ENCODE measurements at places on chromosomes 2 and 18.

GRCh38 chr2:60054571-60055340 lies 498.7 kb downstream of the BCL11A start:
- DNase-seq: no peak
- no peaks in the 10 kb centered on the region for H3K36me3 ChIP-seq
- H3K4me3 ChIP-seq: no peak overlapping the region
- H3K27me3 ChIP-seq: no peaks in the 10 kb centered on the region

- no peak overlapping the region for H3K4me3 ChIP-seq
- H3K4me1 ChIP-seq: peaks cover 15% of the 10 kb centered on the region
- no peaks in the 10 kb centered on the region for H3K27me3 ChIP-seq
- no peak for DNase-seq
- no peak overlapping the region for H3K27ac ChIP-seq
Observed at GRCh38 chr2:120250640-120251039, 2.0 kb upstream of the RALB start.

DNA sequence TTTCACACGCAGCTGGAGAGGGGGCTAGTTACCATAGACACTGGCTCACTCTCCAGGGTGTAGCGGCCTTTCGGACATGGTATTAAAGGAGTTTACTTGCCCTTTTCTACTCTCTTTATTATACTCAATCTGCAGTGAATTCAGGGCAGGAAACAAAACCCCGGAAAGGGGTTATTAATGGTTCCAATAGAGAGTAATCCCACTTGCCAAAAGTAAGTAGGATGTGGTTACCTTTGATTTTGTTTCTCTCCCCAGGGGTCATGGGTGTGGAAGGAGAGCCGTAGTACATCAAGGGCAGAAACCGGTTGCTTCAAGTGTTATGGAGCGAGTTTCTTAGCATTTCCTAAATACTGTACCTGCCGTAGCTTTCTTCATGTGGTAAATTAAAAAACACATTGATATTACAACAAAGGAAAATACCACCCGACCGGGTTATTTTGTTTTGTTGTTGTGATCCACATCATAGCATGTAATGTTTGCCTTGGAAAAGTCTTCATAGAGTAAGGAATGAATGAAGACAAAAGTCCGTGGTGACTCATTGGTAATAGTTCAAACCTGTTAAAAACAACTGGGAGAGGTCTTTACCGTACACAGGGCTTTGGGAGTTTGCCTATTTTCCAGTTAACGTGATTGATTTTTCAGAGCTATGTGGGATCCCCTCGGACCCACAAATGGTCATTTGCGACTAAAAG lies 71.5 kb downstream of the SLC4A3 start:
- no peaks in the 10 kb centered on the region for H3K4me1 ChIP-seq
- H3K27ac ChIP-seq: no peak overlapping the region
- H3K27me3 ChIP-seq: no peaks in the 10 kb centered on the region
- DNase-seq: no peak

GRCh38 chr18:42156281-42156680 lies 201.2 kb downstream of the PIK3C3 start:
- H3K27me3 ChIP-seq: no peaks in the 10 kb centered on the region
- no peaks in the 10 kb centered on the region for H3K4me1 ChIP-seq
- H3K4me3 ChIP-seq: no peak overlapping the region
- no peak for DNase-seq
- no peaks in the 10 kb centered on the region for H3K36me3 ChIP-seq

DNA sequence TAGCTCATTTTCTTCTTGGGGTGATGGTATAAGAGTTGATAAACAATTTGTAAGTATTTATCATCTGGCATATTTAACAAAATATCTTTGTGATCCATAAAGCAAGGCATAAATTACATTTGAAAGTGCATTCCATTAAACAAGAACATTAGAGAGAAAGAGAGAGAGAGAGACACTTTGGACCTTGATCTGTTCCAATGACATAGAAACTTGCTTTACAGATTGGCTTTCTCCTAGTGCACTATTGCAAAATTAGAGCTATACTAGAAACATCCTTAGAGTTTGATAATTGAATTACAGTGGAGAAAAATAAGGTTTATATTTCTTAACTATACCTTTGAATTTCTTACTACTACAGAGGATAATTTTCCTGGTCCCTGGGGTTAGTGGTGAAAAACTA lies 5.7 kb upstream of the ACADL start:
- peaks cover 2% of the 10 kb centered on the region for H3K27me3 ChIP-seq
- no peak for DNase-seq
